CD4-positive, alpha-beta T cell treated with Interleukin-6 for 4 hours (primary cell): ENCODE measurements at places on chromosomes 3 and 15.
A peak's percentile ranks its signal among the peaks of the same experiment; 100 is the strongest.

DNA sequence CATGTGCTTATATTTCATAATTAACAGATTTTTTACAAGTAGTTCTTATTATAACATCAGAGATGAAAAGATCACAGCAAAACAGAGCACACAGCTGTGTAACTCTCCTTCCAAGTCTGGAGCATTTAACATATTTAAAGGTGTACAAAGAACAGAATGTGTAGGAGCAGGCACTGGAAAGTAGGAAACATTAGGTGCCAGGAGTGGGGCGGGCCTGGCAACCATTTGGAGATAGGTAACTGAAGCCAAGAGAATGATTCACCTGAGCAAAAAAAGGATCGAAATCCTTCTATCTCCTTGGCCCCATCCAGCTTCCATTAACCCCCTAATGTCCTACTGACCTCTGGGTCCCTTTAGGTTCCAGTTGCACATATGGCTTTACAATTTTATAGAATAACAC, 2.3 kb upstream of the MYH15 start:
- DNase-seq = no peak

DNA sequence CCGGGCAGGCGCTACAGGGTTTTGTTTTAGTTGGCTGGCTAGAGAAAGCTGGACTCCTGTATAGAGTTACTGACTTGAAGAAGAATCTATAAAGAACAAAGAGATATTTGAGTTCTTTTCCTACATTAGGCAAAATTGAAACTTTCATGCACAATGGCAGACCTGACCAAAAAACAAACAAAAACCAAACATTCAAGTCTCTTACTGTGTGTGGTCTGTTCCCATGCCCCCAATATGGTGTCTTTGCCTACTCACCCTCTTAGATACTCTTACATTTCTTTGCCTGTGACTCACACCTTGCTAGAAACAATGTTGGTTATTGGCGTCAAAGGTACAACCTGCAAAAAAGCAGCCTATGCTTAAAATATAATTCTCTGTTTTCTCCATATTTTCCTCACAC, 109.5 kb upstream of the TMC3 start:
- no peak for DNase-seq

DNA sequence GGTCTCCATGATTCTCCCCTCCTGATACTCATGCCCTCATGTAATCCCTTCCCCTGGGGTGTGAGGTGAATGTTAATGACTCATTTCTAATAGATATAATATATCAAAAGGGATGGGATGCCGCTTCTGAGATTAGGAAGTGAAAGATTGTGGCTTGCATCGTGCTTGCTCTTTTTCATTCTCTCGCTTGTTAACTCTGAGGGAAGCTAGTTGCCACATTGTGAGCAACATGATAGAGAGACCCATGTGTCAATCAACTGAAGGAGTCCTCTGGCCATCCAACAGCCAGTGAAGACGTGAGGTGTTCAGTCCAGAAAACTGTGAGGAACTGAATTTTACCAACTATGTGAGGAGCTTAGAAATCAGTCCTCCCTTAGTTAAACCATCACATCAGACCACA, 28.9 kb upstream of the DRD3 start:
- DNase-seq = no peak

GRCh38 chr3:134694466-134694865, 43.6 kb upstream of the KY start:
- no peak for DNase-seq

DNA sequence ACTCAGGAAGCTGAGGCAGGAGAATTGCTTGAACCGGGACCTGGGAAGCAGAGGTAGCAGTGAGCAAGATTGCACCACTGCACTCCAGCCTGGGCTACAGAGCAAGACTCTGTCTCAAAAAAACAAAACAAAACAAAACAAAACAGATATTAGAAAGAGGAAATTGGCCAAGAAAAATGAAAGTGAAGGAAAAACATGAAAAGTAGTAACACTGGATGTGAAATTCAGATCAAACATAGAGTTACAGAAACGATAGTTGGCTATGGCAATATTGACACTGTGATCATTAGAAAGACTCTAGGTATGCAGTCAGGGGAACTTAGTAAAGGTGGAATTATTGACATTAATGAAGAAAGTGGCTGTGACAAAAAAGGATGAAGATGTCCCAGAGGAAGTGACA, 13.2 kb upstream of the TIPARP start:
- DNase-seq = no peak

- no peak for DNase-seq
These were observed 363.4 kb downstream of the RBMS3 start for GRCh38 chr3:29644261-29644660.

- no peak for DNase-seq
These were observed 805.3 kb upstream of the LMCD1 start for GRCh38 chr3:7696320-7696719.

DNA sequence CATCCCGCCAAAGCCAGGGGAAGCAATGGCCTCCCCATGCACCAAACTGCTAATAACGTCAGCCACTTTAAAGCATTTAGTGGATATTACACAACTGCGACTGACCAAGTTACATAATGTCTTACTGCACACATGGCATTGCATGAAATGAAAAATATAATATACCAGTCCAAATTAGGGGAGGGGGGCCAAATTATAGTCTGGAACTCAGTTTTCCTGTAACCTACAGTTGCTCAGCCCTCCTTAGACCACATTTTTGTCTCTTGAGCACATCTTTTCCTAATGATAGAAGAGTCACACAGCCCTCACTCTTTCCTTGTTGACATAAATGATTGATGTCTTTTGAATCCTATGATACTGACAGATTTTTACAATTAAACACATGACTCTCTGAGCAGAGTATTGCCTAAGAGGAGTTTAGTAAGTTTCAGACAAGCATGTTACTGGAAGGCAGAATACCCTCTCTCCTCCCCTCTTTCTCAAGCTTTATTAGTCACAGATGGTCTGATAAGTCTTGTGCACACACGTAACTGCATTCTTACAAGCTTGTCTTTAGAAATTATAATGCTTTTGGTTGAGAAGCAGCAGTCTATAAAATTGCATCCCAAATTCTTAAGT, 1.1 kb upstream of the PLD1 start:
- DNase-seq = no peak

DNA sequence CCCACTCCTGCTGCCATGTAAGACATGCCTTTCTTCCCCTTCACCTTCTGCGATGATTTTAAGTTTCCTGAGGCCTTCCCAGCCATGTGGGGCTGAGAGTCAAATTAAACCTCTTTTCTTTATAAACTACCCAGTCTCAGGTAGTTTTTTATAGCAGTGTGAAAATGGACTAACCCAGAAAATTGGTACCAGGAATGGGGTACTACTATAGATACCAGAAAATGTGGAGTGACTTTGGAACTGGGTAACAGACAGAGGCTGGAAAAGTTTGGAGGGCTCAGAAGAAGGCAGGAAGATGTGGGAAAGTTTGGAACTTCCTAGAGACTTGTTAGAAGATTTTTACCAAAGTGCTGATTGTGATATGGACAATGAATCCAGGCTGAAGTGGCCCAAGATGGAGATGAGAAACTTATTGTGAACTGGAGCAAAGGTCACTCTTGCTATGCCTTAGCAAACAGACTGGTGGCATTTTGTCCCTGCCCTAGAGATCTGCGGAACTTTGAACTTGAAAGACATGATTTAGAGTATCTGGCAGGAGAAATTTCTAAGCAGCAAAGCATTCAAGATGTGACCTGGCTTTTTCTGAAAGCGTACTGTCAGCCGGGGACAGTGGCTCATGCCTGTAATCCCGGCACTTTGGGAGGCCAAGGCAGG, 52.7 kb downstream of the TMCC1 start:
- no peak for DNase-seq

- DNase-seq = peak; percentile 33
These were observed 10.3 kb downstream of the RASGRP1 start for GRCh38 chr15:38554354-38554753.

DNA sequence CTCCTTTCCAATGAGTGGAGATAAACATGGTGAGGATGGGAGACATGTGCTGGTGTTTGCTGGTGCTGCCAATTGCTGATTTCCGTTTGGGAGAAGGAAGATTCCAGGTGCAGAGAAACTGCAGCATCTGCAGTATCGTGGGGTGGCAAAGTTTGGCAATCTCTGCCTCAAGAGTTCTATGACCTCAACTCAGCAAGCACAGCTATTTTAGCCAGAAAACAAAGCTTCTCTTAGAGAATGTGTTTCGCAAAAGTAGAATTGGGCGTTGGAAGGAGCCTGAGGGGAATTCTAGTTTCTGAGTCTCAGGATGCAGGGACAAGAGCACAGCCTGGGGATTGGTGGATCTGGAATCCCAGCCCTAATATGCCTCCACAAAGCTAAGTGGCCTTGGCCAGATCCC, 18.2 kb upstream of the SHC4 start:
- DNase-seq = no peak

DNA sequence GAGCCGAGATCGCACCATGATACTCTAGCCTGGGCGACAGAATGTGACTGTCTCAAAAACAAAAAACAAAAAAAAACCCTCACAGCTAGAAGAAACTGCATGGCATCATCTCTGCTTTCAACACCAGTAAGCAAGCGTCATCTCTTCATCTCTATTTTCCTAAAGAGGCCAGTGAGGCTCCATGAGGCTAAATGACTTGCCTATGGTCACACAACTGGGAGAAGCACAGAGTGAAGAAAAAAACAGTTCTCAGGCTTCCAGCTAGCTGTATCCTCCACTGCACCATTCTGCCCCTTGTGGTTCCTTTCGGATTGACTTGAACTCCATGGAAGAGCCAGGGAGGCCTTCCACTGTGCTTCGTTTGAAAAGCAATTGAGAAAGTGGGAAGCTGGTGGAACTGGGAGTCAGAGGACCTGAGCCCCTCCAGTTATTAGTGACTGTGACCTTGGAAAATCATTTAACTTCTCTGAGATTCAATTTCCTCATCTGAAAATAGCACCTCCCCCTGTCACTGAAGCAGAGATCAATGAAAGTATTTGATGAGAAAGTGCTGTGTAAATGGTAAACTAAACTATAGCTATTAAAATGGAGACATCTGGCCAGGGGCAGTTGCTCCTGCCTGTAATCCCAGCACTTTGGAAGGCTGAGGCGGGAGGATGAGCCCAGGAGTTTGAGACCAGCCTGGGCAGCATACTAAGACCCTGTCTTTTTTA, 32.1 kb upstream of the DENND4A start:
- peak; percentile 31 for DNase-seq

DNA sequence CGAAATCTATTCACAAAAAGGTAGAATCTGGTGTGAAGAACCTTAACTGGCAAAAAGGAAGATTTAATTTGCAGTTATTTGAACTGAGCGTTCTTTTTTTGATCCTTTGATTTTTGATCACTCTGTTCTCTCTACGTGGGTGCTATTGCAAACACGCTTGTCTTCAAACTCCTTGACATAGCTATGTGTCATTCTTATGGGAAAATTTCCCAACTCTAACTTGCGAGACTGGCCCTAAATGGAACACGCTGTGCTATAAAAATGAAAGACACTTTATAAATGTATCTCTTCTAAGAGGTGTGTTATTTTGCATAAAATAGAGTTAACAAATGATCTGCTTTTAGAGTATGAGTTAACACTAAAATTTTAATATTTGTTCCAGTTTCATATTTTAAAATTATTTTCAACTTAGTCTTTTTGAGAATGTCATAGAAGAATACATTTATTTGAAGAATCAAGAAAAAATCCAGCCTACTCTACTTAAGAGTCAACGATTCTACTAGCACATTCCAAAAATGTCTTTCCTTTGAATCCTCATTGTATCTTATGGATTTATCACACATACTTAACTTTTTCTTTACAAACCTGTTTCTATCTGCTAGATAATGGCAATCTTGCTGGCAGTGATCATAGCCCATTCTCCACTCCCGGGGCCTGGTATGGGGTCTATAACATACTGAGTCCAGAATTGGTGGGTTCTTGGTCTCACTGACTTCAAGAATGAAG, 610.0 kb upstream of the TBL1XR1 start:
- DNase-seq = no peak

DNA sequence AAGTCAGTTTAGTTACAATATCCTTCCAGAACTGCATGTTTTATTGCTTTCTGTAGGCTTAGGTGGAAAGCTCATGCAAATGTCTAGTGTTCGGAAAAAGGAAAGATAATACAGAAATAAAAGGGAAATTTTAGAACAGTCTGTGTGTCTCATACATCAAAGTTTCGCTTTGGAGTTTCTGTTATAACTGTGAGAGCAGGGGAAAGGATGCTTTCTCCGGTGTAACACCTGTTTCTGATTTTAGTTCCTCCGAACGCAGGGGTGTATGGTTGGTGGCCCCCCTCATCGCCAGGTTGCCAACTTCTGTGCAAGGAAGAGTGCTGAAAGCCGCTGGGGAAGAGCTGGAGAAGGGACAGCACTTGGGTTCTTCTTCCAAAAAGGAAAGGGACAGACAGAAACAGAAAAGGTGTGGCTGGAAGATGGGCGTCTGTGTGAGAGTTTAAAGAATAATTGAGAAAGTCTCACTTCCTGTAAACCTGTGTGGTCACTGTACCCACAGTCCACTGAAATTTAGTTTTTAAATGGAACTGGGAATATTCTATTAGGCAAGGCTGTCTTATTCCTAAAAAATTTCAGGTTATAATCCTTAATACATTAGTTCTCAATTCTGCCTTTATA, 6.7 kb downstream of the P2RY12 start:
- no peak for DNase-seq

GRCh38 chr15:96767703-96768434, 437.4 kb downstream of the NR2F2 start:
- DNase-seq = no peak

DNA sequence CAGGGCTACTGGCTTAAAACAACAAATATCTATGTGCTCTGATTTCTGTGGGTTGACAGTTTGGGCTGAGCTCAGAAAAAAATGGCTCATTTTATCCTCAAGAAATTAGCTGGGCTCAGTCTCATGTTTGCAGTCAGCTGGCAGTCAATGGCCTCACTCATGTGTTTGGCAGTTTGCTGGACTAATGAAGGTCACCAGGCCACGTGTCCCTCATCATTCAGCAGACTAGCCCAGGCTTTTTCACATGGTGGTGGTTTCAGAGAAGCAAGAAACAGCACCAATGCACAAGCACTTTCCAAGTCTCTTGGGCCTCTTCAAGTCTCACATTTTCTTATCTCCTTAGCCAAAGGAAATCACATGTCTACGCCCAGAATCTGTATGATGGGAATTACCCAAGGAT, 478.3 kb upstream of the PPP2R3A start:
- DNase-seq = no peak
